ENCODE measurements at places on chromosomes 5 and 9. TPM values are rescaled to one million over a fixed set of nuclear protein-coding genes. Genes with fewer than 3 reads are reported as not detected.

The SLC36A2 gene
- not detected for total RNA-seq

The ZFP37 gene
- 3.5 TPM for total RNA-seq

The PDE6A gene
- 0.22 TPM for total RNA-seq

The LCP2 gene
- not detected for total RNA-seq

The FCN1 gene
- total RNA-seq, result not detected

The C9 gene
- total RNA-seq, result not detected

The GABRG2 gene
- not detected for total RNA-seq

The ABLIM3 gene
- 206 TPM for total RNA-seq

The ADAMTS6 gene
- total RNA-seq, result 17.8 TPM

The STRBP gene
- 9.4 TPM for total RNA-seq

The PCDHB15 gene
- total RNA-seq, result 0.91 TPM

The TAF11L9 gene
- not detected for total RNA-seq

The PCDHB14 gene
- total RNA-seq, result 6.2 TPM

The CDX1 gene
- total RNA-seq, result not detected

The ROR2 gene
- total RNA-seq, result 0.10 TPM

The PCDHGA6 gene
- total RNA-seq, result 0.44 TPM

The LCN12 gene
- total RNA-seq, result 0.86 TPM

The RGS7BP gene
- not detected for total RNA-seq

The CTSV gene
- 1.9 TPM for total RNA-seq

The TMC1 gene
- not detected for total RNA-seq

The PPP1R2B gene
- total RNA-seq, result not detected

The LCN1 gene
- not detected for total RNA-seq

The MVB12B gene
- 5.5 TPM for total RNA-seq

The IFNA4 gene
- total RNA-seq, result not detected

The KCNT1 gene
- total RNA-seq, result not detected

The ARSI gene
- 0.19 TPM for total RNA-seq

The NEUROG1 gene
- not detected for total RNA-seq

The ADRB2 gene
- total RNA-seq, result 6.9 TPM

The ACOT12 gene
- not detected for total RNA-seq

The SHLD3 gene
- 3.0 TPM for total RNA-seq

The MEF2C gene
- 0.05 TPM for total RNA-seq

The GLRA1 gene
- not detected for total RNA-seq

The SPAG8 gene
- 0.37 TPM for total RNA-seq

The GPR151 gene
- total RNA-seq, result not detected

The SLIT3 gene
- 0.34 TPM for total RNA-seq

The ANKRD34B gene
- not detected for total RNA-seq

The PTBP3 gene
- 79.2 TPM for total RNA-seq

The AFAP1L1 gene
- total RNA-seq, result 4.8 TPM

The FREM1 gene
- not detected for total RNA-seq

The HRCT1 gene
- 4.4 TPM for total RNA-seq

The IL5 gene
- total RNA-seq, result not detected

The HAPLN1 gene
- not detected for total RNA-seq

The KIAA0825 gene
- 2.5 TPM for total RNA-seq

The PDE8B gene
- not detected for total RNA-seq

The INIP gene
- total RNA-seq, result 33.5 TPM

The DCAF10 gene
- total RNA-seq, result 42.1 TPM

The OTP gene
- not detected for total RNA-seq

The NDST1 gene
- total RNA-seq, result 68.9 TPM

The TMED9 gene
- total RNA-seq, result 301 TPM

The C9orf153 gene
- total RNA-seq, result not detected

The PCDHGB1 gene
- total RNA-seq, result 0.19 TPM

The UBE2R2 gene
- 33.8 TPM for total RNA-seq

The PCDHB2 gene
- 2.4 TPM for total RNA-seq

The G3BP1 gene
- total RNA-seq, result 282 TPM

The SPATA31C1 gene
- total RNA-seq, result not detected

The F2RL2 gene
- 0.28 TPM for total RNA-seq

The HAND1 gene
- not detected for total RNA-seq

All from MCF 10A (cell line).